ENCODE measurements at places on chromosomes 13 and 19. TPM values are rescaled to one million over a fixed set of nuclear protein-coding genes. Genes with fewer than 3 reads are reported as not detected.

GRCh38 chr19:18514800-18515682 lies 6.8 kb downstream of the ELL start:
- DNase-seq: no peak

DNA sequence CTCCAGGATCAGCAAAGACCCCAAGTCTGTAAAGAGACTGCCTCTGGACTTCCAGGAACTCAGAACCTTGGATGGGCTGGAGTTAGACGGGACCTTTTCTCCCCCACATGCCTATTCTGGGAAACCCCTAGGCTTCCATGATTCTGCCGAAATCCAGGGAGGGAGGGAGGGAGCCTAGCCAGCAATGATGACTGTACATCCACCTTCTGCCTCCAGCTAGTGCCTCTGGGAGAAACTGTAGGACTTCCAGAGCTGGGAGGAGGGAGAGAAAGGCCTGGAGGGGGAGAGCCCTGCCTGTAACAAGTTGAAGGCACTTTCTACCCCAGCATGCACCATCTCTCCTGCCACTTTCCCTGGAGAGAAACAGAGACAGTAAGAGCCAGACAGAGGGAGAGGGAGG lies 6.0 kb upstream of the HAS1 start:
- no peak for DNase-seq

GRCh38 chr19:17642656-17643055 lies 45.5 kb downstream of the UNC13A start:
- no peak for DNase-seq

- no peak for DNase-seq
Observed at GRCh38 chr13:34933349-34933748, 8.7 kb upstream of the NBEA start.

Gene ERVK3-1
- 113 TPM for polyA plus RNA-seq

GRCh38 chr13:48682436-48682835 lies 28.7 kb downstream of the CYSLTR2 start:
- no peak for DNase-seq

DNA sequence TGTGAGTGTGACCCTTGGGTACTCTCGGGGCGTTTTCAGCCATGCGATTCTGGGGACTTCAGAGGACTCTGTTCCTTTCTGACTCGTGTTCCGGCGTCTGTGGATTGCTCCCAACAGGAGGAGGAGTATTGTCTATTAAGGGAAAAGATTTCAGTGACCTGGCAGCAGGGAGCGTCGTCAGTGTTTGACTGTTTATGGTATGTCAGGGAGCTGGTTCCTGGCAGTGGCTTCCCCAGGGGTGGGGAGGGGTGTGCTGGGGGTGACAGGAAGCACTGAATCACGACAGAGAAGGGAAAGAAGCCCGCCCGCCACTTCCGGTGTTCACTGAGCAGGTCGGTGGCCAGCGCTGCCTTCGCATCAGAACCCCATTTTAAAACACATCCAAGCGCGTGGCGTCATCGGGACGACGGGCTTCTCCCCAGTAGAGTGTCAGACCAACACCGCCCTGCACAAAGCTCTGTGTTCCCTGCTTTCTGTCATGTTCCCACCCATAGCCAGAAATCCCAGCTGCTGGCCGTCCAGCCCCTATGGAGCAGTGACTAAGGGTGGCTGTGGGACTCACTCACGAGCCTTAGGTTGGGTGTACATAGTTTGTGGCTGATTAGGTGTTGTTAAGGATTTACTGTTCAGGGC lies 33.8 kb downstream of the COL4A2 start:
- peak; percentile 36 for DNase-seq

GRCh38 chr19:15114153-15114540 lies 6.9 kb downstream of the SYDE1 start:
- no peak for DNase-seq

Gene PTPRS
- 0.10 TPM for polyA plus RNA-seq

DNA sequence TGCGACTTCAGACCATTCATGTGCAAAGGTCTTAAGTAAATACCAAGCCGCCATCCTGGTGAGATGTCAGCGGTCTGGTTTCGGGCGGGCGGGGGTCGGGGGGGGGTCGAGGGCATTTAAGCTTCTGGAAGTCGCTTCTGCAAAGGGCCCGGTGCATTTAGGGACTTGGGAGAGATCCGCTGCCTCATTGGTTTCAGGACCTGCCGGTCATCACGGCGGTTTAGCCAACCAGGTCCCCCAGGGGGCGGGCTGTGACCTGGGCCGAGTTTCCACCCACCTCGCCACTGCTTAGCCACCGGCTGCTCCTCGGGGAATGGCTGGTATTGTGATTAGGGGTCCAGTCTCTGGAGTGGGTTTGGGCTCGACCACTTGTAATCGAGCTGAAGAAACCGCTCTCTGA lies 7.8 kb downstream of the ANKLE1 start:
- peak; percentile 39 for DNase-seq

DNA sequence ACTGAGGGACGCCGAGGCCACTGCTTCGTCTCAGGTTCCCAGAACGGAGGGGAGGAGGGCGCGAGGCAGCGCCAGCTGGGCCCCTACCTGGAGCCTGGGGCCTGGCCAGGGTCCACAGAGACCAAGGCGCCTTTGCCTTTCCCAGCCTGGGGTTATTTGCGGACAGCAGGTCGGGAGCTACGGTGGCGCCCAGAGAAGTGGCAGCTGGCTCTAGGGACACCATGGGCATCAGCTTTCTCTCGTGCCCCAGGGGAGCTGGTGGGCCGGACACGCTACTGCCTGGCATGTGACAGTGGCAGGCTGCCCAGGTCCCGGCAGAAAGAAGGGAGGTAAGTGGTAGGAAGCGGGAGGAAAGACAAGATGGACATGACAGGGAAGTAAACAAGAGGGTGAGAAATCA lies 19.0 kb downstream of the AKT2 start:
- DNase-seq: no peak
